NCI-H510A (cell line): ENCODE measurements at places on chromosomes 7 and 10.

DNA sequence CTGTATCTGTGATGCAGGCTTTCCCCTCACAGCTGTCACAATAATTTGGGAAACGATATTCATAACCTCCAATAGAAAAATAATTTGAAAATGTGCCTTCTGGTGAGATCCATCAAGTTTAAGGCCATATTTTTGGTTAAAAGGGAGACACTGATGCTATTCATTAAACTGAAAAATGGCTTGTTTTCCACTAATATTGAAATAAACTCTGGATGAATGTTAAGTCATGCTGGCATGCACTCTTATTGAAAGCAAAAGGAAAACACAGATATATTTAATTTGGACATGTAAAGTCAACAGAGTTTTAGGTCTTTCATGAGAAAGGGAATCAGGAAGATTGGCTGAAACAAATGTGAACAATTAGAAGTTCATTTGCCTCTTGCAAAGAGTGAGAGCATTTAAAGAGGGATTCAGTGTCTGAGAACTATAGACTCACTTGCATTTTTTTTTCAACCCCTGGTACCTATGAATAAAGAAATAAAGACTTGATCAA, 879.2 kb downstream of the LRMDA start:
- no peak for DNase-seq

DNA sequence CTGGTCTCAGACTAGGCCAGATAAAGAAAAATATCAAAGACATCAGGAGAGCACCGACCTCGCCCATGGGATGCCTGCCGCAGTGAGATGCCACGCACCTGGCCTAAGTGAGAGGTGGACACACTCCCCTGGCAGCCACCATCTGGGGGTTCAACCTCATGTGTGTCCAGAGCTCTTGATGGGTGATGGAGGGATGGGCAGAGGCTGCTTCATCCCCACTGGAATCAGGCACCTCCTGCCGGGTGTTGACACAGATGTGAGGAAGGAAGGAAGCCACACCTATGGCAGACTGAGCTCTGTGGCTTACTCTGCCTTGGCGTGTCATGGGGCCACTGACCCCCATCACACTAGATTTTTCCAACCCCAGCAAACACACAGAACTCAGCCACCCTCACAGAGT, 11.4 kb downstream of the ZNF488 start:
- DNase-seq = no peak

- DNase-seq = no peak
These were observed 6.9 kb downstream of the ATP5MF start for GRCh38 chr7:99459087-99459486.

- no peak for DNase-seq
These were observed 157.7 kb downstream of the CHRM2 start for GRCh38 chr7:137026176-137026500.

- DNase-seq = no peak
These were observed at the start of gene CLCN1 for GRCh38 chr7:143315776-143316175. CLCN1 (plus strand) TSS chr7:143316111; CDS start chr7:143316213, 102 bp downstream.

DNA sequence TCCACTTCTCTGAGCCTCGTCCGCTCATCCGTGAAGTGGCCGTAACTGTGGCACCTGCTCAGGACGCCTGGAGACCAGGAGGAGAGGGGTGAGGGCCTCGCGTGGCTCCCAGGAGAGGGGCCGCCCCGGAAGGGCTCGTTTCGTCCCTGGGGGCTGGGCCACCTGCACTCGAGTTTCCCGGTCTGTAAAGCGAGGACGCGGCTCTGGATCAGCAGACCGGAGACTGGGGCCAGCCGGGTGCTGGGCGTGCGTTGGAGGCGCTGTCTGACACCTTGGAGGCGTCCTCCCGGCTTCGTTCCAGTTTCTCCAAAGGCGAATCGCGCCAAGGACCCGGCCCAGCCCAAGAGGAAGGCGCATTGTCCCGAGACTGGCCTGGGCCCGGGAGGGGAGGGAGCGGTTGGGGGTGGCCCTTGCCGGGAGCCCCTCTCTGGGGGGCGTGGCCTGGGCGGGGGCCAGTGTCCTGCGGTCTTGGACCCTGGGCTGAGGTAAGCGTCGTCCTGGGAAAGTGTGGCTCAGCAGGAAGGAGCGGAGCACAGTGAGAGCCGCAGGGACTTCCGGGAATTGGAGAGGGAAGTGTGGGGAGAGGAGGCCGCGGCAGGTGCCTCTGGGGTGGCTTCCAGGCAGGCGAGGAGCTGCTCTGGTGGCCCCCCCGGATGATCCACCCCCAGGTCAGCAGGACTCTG, 89.6 kb downstream of the FOXL3 start:
- no peak for DNase-seq

DNA sequence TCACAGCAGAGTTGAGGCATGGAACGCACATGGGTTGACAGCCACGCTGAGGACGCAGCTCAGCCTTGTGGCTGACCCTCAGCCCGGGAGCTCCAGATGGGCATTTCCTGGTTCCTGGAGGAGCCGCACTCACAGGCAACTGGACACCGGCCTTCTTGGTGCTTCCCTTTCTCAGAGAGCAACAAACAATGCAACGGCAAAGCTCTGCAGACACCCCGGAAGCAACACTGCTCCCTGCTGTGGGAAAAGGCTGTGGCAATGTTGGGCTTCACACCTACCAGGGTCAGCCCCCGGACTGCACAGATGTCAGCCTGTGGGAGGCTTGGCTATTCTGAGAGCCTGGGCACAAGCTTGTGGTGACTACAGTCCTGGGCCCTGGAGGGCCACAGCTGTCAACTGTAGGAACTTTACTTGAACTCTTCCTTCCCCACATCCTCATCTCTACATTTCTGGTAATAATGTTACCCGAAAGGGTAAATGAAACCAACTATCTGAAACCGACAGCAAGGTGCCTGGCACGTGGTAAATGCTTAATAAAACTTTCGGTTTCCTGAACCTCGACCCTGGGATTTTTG, 597.5 kb upstream of the MKI67 start:
- DNase-seq = no peak

- no peak for DNase-seq
These were observed 33.2 kb upstream of the SEMA3D start for GRCh38 chr7:85220023-85220422.

GRCh38 chr7:51350546-51350896, 33.9 kb upstream of the COBL start:
- no peak for DNase-seq

- no peak for DNase-seq
These were observed 758.1 kb downstream of the CNTNAP2 start for GRCh38 chr7:146874722-146875121.

GRCh38 chr10:103872137-103872931, 17.0 kb upstream of the SH3PXD2A start:
- DNase-seq = no peak

DNA sequence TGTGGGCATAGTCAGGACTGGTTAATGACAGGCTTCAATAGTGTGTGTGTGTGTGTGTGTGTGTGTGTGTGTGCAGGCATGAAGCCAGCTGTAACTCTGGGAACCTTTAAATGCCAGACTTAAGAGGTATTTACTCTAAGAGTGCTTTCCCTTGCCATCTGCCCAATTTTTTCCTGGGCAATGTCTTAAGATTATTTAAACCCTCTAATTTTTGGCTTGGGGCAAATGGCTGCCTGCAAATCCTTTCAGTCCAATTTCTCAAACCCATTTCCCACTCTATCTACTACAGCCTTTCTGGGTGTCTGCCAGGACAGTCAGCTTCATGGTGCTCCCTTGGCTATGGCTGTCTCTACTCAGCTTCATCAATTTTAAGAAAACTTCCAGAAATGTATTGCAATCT, 62.6 kb upstream of the C1GALT1 start:
- no peak for DNase-seq

DNA sequence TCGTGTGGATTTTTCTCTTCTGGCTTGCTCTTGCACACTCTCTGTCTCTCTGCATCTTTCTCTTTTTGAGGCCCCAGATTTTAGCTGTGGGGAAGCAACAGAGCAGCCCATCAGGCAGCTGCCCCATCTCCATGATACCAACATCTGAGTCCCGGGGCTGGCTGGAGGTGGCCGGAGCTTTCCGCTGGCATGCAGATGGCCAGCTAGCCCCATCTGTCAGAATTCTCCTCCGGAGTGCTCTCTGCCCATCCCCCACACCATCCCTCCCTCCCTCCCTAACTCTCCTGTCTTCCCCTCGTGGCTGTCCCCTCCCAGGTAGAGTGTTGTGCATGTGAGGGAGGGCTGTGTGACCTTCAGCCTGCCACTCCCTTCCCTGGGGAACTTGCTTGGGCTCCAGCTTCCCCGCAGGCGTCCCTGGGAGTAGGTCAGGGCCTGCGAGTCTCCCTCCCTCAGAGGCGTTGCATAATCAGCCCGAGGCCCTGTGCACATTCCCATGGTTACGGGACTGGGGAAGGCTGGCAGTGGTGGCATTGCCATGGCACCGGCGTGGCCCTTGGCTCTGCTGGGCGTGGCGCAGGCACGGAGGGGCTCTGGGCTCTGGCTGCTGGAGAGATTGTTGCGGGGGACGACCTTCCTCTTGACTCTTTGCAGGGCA, 24.7 kb downstream of the GHRHR start:
- no peak for DNase-seq

DNA sequence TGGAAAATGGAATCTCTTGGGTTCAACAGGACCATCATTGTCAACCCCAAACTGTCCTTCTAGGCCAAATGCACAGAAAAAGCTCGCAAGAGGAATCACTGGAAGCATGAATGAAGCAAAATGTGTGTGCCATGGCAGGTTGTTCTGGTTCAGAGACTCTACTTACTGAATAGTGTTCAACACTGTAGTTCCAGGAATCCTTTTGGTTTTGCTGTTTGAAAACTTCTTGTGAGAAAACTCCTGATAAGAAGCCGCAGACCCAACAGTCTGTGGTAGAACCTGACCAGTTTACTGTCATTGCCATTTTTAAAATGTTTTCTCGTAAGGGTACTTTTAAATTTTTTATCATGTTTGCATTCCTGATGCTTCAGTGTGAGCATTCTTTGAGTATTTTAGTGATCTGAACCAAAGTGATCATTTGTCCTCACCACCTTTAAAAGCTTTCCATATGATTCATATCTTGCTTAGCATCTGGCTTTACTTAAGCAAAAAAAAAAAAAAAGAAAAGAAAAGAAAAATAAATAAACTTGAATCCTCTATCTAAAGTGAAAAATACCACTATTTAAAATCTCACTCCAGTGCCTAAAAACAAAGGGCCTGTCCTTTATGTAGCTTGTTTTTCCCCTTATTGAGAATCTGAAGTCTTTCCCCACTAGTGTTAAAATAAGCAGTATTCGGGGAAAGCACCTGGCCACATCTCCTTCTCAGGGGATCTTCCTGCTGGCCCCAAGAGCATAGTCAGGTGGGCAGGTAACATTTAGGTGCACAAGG, 92.4 kb downstream of the WNT2 start:
- no peak for DNase-seq

GRCh38 chr7:37770838-37771237, 77.6 kb upstream of the NME8 start:
- no peak for DNase-seq

DNA sequence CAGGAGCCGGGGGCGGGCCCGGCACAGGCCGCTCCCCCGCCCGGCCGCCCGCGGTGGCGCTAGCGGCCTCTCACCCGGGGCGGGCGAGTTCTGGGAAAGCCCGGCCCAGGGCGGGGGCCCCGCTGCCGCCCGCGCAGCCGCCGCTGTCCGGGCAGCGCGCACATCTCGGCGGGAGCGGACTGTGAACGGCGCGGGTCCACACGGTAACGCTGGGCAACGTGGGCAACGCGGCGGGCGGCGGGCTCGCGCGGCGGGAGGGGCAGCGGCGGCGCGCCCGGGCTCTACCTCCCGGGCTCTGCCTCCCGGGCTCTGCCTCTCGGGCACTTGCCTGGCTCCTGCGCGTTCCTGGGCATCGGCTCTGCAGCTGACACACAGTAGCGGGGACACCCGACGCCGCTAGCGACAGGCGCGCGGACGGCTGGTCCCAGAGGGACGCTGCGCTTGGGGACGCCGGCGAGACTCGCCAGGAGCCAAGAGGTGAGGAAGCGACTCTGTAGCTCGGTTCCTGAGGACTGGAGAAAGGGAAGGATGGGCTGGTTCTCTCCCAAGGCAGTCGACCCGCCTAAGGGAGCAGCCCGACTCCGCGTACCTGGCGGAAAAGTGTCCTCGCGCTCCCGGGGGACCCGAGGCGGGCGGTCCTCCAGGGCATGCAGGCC, at the start of gene PLCE1:
TSS of gene PLCE1 (plus strand) at position 150 of the 656 bp plus-strand sequence. CDS start 37,116 bp downstream, outside the sequence.
- DNase-seq = peak; percentile 66

DNA sequence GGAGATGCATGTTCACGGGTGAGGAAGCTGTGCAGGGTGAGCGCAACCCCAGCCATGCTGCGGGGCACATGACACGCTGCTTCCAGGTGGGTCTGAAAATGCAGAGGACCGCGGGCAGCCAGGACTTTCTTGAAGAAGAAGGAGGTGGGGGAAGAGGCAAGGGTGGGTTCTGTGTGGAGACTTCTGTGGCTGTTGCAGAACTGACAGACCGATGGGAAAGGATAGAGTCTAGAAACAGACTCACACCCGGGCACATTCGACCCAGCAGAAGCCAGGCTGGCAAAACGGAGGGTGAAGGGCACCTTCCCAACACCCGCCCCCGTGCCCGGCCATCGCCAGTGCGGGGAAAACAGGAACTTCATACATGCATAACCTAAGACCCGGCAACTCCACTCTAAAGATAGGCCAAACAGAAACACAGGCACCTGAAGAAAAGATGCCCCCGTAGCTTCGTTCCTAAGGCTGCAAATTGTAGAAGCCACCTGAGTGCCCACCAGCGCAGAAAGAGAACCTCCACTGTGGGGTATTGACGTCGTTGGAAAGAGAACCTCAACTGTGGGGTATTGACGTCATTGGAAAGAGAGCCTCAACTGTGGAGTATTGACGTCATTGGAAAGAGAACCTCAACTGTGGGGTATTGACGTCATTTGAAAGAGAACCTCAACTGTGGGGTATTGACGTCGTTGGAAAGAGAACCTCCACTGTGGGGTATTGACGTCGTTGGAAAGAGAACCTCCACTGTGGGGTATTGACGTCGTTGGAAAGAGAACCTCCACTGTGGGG, 4.8 kb upstream of the KNDC1 start:
- no peak for DNase-seq

DNA sequence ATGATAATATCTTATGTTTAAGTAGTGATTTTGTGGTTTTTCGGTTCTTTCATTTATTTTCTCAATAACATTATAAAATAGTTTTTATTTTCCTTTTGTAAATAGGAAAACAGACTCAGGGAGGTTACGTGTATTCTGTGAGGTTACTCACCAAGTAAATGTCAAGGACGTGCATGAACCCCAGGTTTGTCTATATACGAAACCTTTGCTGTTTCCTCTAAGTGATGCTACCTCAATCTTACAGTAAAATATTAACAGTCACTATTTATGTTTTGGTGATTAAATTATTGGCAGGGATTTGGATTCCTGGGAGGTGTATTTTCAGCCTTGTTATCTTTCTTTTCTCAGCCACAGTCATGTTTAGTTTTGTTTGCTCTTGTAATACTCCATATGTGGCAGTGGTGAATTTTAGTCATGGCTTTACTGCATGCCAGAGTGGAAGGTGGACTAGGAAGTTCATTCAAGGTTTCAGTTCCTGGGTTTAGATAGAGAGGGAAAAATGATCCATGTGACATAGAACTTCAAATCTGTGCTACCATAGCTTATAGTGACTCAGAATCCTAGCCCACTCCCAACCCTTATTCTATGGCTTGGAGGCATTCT, 139.9 kb downstream of the ARL4A start:
- DNase-seq = no peak

GRCh38 chr7:105210721-105211205, 178.0 kb downstream of the SRPK2 start:
- DNase-seq = no peak

- DNase-seq = no peak
These were observed 22.5 kb downstream of the FAM171A1 start for GRCh38 chr10:15348579-15348978.

GRCh38 chr7:27175626-27176523, 1.8 kb upstream of the HOXA10 start:
- DNase-seq = no peak
